ENCODE measurements at places on chromosomes 2 and 18.

DNA sequence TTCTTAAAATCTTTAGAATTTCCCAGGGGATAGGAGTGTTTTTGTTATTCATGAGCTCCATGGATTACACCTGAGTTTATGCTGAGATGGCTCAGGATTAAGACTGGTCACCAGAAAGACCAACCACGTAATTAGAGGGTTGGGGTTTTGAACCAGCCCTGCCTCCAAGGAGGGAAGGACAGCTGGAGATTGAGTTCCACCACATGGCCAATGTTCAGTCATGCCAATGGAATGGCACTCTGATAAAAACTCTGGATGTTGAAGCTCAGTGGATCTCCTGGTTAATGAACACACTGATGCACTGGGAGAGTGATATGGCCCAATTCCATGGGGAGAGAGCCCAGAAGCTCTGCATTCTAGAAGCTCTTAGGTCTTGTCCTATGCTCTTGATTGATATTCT, 38.7 kb upstream of the PTPN4 start:
- no peak for DNase-seq

DNA sequence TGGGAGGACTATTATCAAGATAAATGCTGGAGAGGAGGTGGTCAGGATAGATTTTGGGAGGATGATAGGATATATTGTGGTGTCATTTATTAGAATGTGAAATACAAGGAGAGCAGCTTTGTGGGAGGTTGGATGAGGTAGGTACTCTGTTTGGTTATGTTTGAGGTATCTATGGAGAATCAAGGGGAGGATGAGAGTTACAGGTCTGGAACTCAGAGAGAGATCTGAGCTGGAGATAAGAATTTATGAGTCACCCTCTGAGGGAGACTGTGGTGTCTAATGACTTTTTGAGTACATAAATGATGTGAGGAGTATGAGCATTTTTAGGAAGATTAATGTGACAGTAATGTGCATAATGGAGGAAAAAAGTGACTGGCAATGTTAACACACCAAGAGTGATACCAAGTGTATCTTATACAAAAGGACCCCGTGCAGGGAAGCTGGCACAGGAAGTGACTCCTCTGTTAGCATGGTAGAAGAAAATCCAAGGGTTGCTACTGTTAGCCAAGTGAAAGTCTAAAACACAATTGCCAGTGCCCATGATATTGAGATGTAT, 48.2 kb downstream of the CRIM1 start:
- no peak for DNase-seq

- no peak for DNase-seq
These were observed 917.6 kb upstream of the ACVR2A start for GRCh38 chr2:146927080-146927711.

DNA sequence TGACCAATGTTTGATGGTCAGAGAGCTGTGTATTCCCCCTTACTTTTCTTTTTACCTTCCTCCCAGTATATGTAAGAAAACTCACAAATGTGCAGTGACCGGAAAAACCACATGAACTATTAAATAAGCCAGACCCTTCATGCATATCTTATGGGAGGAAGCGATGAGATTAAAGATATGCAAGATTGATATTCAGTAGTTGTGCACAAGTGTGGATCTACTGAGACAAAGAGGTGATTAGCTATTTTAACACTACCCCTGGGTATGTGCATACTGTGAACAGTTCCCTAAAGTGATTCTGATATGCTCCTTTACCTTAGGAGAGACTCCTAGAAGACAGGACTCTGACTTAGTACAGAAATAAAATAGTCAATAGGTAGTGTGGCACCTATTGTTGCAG, 328.3 kb downstream of the EPHA4 start:
- DNase-seq = no peak

DNA sequence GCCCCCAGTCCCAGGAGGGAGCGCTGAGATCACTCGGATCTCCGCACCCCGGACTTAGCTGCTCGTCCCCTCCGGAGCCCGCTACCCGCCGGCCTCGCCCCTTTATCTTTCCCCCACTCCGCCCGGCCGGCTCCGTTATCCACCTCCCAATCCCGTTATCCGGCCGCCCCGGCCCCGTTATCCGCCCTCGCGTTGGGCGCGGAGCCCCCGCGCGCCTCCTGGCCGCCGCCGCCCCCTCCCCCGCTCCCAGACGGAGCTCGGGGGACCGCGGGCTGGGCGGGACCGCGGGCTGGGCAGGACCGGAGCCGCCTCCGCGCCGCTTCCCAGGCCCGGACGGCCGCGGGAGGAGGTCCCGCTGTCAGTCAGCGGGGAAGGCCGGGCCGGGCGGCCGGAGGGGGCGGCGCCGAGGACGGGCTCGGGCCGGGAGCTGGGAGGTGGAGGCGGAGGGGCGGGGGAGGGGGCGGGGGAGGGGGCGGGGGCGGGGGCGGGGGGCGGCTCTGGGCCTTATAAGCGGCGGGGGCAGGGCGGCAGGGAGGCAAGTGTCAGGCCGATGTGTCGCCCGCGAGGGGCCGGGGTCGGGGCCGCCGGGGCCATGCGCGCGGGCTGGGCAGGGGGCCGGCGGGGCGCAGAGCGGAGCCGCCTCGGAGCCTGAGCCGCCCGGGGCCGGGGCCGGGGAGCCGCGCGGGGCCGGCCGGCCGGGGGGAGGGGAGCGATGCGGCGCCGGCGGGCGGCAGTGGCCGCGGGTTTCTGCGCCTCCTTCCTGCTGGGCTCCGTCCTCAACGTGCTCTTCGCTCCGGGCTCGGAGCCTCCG, at the start of gene PKDCC:
TSS of gene PKDCC (plus strand) at position 534 of the 811 bp plus-strand sequence. CDS start at position 713, 179 bp downstream.
- no peak for DNase-seq

DNA sequence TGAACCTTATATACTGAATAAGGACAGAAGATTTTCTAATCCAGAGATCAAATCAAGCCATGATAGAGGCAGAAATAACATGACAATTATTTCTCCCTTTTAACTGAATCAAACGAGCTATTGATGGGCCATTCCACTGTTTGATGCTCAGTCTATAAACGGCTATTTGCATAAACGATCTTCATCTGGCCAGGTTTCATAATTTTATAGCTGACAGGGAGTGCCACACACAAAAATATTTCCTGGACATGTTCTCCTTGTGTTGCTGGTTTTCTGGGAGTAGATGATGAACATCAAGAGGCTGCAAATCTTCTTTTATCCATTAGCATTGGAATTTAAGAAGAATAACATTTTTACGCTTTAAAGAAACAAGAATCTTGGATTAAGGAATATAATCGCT, 63.1 kb downstream of the ACVR1C start:
- no peak for DNase-seq

DNA sequence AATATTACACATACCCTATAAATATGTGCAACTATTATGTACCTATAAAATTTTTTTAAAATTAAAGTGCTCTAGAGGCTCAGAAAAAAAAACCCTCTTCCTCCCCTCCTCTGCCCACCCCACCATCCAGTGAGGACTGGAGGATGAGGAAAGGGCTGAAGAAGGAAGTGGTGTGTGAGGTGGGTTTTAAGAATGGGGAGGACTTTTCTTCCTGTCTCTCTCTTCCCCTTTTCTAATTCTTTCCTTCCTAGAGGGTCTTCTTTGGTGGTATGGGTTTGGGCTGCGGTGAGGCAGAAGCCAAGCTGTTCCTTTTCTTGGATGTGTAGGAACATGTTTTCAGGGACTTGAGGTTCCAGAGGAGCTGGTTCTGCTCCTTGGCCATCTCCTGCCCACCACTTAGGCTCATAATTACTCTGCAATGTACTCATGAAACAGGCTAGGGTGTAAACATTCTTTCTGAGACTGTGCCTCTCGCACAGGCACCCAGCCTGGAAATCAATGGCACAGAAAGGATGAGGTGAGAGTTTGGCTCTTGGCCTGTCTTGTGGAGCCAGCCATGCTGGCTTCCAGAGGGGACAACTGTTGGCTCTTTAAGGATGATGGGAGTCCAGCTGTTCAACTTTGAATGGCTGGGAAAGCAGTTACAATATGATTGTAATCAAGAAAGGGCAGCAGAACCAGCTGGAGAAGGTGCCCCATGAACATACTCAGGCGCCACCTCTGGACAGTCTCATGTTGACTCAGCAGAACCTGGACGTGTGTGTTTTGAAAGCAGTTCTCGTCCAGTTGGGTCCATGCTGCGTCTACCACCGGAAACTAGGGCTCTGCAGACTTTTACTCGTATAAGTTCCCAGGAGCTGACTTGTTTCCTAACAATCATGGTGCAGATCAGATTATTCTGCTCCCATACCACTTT, 38.3 kb downstream of the IL1RL2 start:
- no peak for DNase-seq

DNA sequence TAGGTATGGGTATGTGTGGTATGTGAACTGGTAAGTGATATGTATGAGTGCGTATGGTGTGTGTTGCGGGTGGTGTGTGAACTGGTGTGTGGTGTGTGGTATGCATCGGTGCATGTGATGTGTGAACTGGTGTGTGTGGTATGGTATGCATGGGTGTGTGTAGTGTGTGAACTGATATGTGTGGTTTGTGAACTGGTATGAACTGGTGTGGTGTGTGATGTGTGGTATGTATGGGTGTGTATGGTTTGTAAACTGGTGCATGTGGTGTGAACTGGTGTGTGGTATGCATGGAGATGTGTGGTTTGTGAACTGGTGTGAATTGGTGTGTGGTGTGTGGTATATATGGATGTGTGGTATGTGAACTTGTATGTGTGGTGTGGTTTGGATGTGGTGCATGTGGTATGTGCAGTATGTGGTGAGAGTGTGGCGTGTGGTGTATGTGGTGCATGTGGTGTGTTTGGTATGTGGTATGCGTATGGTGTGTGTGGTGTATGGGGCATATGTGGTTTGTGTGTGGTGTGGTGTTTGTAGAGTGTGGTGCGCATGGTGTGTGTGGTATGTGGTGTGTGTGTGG, 208.9 kb upstream of the TNP1 start:
- DNase-seq = no peak

- DNase-seq = no peak
These were observed 73.4 kb downstream of the INPP4A start for GRCh38 chr2:98518101-98518500.

- DNase-seq = no peak
These were observed 249.9 kb downstream of the PARD3B start for GRCh38 chr2:204795156-204795555.

GRCh38 chr2:216989340-216990129, 129.7 kb upstream of the TNP1 start:
- no peak for DNase-seq

DNA sequence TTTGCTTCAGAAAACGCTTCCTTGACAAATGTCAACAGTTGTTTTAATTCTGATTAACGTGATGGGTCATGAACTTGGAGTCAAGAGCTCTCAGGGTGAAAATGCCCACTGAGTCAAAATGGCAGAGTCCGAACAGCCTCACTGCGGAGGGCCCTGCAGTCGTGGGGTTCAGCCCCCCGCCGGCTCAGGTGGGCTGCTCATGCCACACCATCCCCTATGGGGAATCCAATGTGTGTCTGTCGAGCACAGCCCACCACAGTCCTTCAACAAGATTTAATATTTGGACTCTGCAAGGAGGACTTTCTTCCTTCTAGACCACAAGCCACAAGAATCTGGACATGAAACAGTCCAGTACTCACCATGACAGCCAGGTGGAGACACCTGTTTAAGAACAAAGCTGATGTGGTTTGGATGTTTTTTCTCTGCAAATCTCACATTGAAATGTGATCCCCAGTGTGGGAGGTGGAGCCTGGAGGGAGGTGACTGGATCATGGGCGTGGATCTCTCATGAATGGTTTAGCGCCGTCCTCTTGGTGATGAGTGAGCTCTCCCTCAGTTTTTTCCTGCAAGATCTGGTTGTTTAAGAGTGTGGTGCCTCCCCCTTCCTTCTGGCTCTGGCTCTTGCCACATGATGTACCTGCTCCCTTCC, 201.0 kb downstream of the NDUFA10 start:
- peak; percentile 84 for DNase-seq

DNA sequence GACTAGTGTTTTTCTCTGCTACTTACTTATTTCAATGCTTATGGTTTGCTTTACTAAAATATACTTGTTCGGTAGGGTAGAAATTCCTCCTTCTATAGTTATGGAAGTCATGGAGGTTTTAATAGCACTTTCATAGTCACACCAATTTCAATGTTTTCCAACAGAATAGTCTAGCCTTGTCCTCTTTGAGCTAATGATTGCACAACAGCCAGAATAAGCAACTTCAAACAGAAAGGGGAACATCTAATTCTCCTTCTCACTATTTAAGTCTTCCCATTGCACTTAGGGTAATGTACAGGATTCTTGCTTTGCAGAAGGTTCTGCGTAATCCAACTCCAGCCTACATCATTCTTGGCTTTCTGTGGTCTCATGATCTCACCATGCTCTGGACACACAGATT, 287.7 kb upstream of the GCFC2 start:
- no peak for DNase-seq

DNA sequence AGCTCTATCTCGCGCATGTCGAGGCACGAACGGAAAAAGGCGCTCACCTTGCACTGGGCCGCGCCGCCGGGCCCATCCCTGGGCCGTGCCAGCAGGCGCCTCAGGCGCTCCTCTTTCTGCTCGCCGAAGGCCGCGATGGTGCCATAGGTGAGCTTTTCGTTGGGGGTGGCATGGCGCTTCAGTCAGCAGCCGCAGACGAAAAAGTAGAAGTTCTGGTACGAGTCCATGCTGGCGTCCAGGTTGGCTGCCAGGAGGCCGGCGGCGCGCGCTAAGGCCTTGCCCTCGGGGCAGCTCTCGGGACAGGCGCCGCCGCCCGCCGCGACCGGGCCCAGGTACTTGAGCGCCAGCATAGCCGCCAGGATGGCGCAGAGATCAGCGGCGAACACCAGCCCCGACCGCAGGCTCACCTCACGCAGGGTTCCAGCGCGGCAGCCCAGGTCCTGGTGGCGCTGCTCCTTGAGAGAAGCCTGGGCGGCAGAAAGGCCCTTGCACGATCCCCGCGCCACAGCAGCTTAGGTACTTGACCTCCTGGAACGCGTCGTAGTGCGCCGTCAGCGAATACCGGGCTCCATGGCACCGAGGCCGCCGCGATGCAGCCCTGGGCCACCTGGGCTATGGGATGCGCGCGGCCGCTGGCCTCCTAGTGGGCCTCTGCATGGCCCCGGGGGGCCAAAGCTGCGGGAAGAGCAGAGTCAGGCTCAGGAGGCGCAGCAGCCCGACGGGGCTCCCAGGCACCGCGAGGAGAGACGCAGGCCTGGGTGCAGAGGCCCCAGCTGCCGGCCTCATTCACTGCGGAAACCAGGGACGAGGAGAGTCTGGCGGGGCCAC, 12.8 kb downstream of the ALPG start:
- DNase-seq = no peak

DNA sequence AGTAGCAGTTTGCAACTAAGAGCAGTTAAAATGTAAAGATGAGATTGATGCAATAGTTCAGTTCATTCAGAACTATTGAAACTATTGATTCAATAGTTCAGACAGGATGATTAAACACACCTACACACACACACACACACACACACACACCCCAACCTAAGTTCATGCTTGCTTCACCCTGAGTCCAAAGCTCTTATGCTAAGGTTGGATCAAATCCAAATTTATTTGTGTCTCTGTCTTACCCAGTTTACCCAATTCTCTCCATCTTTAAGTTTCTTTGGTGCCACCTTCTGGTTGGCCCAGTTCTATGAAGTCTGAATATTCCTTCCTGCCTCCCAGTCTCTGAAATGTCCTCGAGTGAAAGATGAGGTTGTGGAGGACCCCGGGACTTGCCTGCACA, 5.1 kb downstream of the SERPINB8 start:
- no peak for DNase-seq

- no peak for DNase-seq
These were observed 203.3 kb upstream of the NT5C1B start for GRCh38 chr2:18792684-18793083.

Measured in LNCaP clone FGC (cell line).